ENCODE measurements at places on chromosomes 1 and 21. TPM values are rescaled to one million over a fixed set of nuclear protein-coding genes. Genes with fewer than 3 reads are reported as not detected.

DNA sequence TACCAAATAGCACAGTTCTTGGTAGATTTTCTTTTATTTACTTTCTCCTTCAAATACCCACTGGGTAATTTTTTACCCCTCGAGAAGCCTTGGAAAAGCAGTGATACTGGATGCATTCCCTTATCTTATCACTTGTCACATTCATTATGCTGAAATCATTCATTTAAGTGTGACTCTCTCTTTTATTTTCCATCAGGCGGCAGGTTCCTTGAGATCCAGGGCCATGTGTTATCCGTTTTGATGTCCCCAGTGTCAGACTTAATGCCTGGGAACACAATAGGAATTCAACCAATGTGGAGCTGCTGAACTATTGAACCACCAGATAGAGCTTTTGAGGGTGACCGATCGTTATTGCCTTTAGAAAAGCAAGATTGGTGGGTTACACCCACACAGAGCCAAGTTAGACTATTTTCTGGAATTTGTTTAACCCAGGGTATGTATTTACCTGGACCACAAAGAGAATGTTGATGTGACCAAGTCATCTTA, 51.5 kb upstream of the ATP5PO start:
- no peaks in the 10 kb centered on the region for H3K36me3 ChIP-seq
- H3K27me3 ChIP-seq, result no peaks in the 10 kb centered on the region
- no peak overlapping the region for H3K27ac ChIP-seq
- DNase-seq, result no peak
- H3K4me1 ChIP-seq, result peaks cover 37% of the 10 kb centered on the region

- H3K27ac ChIP-seq, result no peak overlapping the region
- no peaks in the 10 kb centered on the region for H3K27me3 ChIP-seq
- H3K36me3 ChIP-seq, result no peaks in the 10 kb centered on the region
- H3K4me1 ChIP-seq, result no peaks in the 10 kb centered on the region
These were observed 10.3 kb downstream of the CLIC6 start for GRCh38 chr21:34679051-34679450.

DNA sequence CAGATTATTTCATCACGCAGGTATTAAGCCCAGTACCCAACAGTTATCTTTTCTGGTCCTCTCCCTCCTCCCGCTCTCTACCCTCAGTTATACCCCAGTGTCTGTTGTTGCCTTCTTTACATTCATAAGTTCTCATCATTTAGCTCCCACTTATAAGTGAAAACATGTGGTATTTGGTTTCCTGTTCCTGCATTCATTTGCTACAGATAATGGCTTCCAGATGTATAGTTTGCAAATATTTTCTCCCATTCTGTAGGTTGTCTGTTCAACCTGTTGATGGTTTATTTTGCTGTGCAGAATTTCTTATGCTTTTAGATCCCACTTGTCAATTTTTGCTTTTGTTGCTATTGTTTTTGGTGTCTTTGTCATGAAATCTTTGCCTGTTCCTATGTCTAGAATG, 21.1 kb upstream of the KCNH1 start:
- H3K36me3 ChIP-seq, result no peaks in the 10 kb centered on the region
- no peaks in the 10 kb centered on the region for H3K27me3 ChIP-seq
- H3K4me1 ChIP-seq, result no peaks in the 10 kb centered on the region
- no peak for DNase-seq

GRCh38 chr1:153541641-153542590, 1.2 kb upstream of the S100A5 start:
- DNase-seq, result no peak
- no peaks in the 10 kb centered on the region for H3K27me3 ChIP-seq
- peaks cover 97% of the 10 kb centered on the region for H3K4me1 ChIP-seq
- H3K27ac ChIP-seq, result peak overlapping the region; percentile 32

DNA sequence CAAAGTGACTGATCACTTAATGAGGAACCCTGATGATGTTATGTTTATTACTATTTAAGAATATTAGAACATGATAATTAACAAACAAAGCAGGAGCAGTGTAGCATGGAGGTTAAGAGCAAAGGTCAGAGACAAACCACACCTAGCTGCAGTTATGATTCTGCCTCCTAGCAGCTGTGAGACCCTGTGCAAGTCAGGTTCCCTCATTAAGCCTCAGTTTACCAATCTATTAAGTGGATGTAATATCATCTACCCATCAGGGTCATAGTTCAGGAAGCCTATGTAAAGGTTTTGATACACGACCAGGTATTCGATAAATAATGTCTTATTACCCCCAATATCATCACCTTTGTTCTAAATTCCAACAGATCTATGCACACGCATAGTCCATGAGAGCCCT, 32.0 kb downstream of the DUSP10 start:
- H3K27ac ChIP-seq, result peak overlapping the region; percentile 59
- DNase-seq, result no peak
- H3K27me3 ChIP-seq, result no peaks in the 10 kb centered on the region
- no peaks in the 10 kb centered on the region for H3K36me3 ChIP-seq
- H3K4me1 ChIP-seq, result peaks cover 53% of the 10 kb centered on the region

GRCh38 chr1:115365738-115366137, 27.7 kb upstream of the NGF start:
- DNase-seq, result no peak
- no peak overlapping the region for H3K27ac ChIP-seq
- no peaks in the 10 kb centered on the region for H3K27me3 ChIP-seq
- peaks cover 15% of the 10 kb centered on the region for H3K4me1 ChIP-seq
- H3K4me3 ChIP-seq, result no peak overlapping the region

DNA sequence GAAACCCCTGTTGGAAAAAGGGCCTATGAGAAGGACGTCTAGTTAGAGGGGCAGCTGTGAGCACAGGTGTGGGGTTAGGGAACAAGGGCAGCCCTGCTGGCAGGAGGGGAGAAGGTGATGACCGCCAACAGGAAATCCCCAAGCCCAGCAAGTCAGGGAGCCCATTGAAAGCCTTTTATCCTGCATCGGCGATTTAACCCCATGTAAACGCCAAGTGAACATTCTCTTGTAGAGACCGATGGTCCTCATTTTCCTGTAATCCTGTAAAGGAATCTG, 1.1 kb upstream of the BSND start:
- no peak for DNase-seq
- peaks cover 13% of the 10 kb centered on the region for H3K4me1 ChIP-seq
- H3K4me3 ChIP-seq, result no peak overlapping the region
- H3K27me3 ChIP-seq, result no peaks in the 10 kb centered on the region
- H3K27ac ChIP-seq, result no peak overlapping the region

DNA sequence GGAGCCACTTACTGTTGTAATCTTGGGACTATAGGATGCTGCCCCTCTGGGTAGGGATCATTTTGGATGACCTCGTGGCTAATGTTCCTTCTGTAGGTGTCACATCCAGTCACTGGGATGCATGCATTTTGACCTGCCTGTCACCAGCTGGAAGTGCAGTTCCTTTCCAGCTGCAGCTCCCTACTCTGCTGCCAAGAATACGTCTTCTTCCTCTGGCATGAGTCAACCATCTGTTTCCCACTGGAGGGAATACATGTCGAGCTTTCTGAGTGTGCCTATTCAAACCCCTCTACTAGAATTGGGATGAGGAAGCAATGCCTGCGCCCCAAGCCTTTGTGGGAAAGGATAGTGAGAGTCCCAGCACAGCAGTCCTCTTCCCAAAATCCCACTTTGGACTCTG, 415.5 kb upstream of the ADAMTS5 start:
- DNase-seq, result no peak
- no peak overlapping the region for H3K27ac ChIP-seq
- no peaks in the 10 kb centered on the region for H3K4me1 ChIP-seq
- H3K4me3 ChIP-seq, result no peak overlapping the region

DNA sequence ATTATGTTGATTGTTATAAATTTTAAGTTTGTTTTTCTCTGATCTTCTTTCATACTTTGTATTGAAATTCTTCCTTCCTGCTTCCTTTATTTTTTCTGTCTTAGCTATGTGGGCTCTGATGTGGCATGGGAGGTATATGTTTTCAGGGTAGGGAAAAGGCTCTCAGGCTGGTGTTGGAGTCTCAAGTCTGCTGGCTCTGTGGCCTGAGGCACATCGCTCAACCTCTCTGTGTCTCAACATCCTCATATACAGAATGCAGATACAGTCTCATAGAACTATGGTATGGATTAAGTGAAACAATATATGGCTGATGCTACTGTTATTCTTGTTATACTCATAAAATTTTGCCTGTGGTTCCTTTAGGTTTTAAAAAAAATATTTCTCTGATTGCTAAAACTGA, 105.9 kb downstream of the KCNN3 start:
- H3K27ac ChIP-seq, result no peak overlapping the region
- H3K4me1 ChIP-seq, result peaks cover 20% of the 10 kb centered on the region
- H3K4me3 ChIP-seq, result no peak overlapping the region
- no peaks in the 10 kb centered on the region for H3K27me3 ChIP-seq
- no peaks in the 10 kb centered on the region for H3K36me3 ChIP-seq
- no peak for DNase-seq

DNA sequence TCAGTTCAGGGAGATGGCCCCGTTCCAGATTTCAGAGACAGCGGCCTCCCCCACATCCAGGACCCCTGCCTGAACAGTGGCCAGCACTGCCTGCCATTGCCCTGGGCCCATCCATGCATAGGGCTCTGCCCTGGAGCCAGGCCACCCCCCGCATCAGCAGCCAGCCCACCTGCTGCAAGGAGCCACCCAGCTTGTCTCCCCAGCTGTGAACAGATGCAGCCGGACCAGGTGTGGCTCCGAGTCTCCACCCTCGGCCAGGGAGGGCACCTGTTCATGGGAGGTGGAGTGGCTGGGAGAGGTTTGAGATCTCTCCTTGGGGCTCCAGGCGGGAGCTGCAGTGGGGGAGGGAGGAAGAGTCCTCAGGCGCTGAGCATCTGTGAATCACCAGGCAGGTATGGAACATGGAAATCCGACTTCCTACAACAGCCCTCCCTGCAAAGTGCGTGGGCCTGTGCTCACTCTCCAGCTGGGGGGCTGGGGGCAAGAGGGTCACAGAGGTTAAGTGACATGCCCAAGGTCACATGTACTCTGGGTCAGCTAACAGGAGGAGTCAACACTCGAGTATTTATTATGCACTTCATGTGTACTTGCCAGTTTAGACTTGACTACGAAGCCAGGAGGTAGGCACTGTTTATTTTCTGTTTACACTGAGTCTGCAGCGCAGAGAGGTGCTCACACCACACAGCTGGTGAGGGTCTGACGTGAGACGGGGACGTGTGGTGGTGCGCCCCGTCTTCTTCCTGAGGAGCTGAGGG, 4.8 kb upstream of the HES5 start:
- H3K27ac ChIP-seq, result peak overlapping the region; percentile 49
- H3K4me1 ChIP-seq, result peaks cover 55% of the 10 kb centered on the region
- H3K4me3 ChIP-seq, result peak overlapping the region; percentile 5
- no peaks in the 10 kb centered on the region for H3K36me3 ChIP-seq

The CYB5RL gene
- 4.7 TPM for total RNA-seq

The FMN2 gene
- not detected for total RNA-seq

The KCNJ9 gene
- total RNA-seq, result not detected

The HFM1 gene
- 0.79 TPM for total RNA-seq

The ELAVL4 gene
- not detected for total RNA-seq

The ITLN1 gene
- not detected for total RNA-seq

The MAP3K21 gene
- 8.4 TPM for total RNA-seq

The KDM5B gene
- total RNA-seq, result 69.6 TPM

The SLAMF8 gene
- 5.3 TPM for total RNA-seq

The SPAG17 gene
- 8.8 TPM for total RNA-seq
